ENCODE measurements at places on chromosomes 13 and 19.

GRCh38 chr19:12796146-12797071 lies 5.1 kb downstream of the JUNB start:
- DNase-seq = peak; percentile 87

DNA sequence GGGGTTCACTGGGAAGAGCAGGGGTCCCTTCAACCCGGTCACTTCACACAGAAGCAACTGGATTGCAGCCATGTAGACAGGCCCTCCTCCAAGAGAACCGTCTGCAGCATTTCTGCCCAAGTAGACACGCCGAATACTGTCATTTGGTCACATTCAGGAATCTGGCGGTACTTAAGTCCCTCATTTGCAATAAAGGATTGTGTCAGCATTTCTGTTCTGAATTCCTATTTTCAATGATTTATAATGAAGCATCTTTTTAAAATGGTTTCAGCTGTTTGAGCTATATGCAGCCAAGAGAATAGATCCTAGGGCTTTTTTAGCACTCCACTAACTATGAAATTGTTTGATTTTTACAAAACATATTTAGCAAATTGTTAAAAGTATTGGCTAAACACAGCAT lies 143.5 kb upstream of the SOX1 start:
- no peak for DNase-seq

DNA sequence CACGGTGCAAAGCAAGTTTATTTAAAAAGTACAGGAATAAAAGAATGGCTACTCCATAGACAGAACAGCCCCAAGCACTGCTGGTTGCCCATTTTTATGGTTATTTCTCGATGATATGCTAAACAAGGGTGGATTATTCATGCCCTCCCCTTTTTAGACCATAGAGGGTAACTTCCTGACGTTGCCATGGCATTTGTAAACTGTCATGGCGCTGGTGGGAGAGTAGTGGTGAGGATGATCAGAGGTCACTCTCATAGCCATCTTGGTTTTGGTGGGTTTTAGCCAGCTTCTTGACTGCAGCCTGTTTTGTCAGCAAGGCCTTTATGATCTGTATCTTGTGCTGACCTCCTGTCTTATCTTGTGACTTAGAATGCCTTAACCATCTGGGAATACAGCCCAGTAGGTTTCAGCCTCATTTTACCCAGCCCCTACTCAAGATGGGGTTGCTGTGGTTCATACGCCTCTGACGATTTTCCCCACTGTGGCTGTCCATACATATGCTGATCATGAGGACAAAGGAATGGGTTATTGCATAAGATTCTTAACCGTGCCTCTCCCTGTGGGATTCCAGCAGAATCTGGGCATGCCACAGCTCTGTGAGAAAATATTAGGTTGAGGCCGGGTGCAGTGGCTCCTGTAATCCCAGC lies 36.9 kb upstream of the ZNF507 start:
- DNase-seq = no peak

DNA sequence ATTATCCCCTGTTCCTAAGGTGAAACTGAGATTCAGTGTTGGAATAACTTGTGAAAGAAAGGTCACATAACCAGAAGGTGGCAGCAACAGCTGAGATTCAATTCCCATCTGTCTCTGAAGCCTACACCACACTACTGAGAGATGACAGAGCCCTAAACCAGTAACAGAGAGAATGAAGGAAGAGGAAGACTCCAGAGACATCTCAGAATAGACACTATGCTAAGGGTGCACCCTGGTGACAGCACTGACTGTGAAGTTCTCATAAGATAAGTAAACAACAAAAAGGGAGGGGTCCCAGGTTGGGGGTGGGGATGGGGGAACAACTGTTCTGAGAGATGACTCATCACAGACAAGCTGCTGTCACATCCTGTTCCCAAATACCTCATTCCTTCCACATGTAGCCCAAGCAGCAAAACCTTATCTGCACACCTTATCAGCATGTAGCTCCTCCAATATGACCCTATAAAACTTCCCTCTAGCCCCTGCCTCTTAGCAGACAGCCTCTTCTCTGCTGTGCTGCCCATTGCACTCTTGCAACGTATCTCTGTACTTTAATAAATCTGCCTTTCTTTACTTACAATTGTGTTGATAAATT lies 46.5 kb downstream of the UTP14C start:
- DNase-seq = peak; percentile 50

DNA sequence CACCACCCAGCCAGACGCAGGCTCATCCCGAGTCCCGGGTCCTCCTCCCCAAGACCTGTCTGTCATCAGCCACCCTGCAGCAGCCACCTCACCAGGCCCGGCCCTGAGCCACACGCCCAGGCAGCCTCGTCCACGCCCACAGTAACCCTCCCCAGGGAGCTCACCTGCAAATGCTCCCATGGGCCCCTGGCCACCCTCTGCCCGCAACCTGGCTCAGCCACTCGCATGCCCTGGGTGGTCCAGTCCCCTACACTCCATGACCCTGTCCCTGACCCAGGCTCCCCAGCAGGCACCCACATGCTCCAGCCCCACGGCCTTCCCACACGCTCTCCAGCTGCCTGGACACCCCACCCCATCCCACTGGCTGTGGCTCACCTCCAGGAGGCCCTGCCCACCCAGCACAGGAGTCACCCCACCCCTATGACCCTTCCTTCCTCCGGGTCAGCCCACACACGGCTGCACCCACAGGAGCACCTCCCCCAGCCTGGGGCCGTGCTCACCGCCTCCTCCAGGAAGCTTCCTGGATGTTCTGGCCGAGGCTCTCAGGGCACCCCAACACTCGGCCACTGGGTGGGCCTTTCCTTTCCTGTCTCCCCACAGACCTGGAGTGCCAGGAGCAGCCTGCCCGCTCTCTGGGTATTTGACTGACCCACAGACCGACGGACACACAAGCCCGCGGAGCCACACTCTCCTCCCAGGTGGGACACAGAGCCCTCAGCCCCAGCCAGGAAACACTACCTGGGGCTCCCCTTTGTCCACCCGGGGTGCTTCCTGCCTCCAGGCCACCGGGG lies 3.6 kb downstream of the TMEM259 start:
- no peak for DNase-seq
